ENCODE measurements at places on chromosomes 1 and 21.
A peak's percentile ranks its signal among the peaks of the same experiment; 100 is the strongest.

GRCh38 chr1:24936684-24937083, 6.6 kb upstream of the RUNX3 start:
- no peak for DNase-seq

DNA sequence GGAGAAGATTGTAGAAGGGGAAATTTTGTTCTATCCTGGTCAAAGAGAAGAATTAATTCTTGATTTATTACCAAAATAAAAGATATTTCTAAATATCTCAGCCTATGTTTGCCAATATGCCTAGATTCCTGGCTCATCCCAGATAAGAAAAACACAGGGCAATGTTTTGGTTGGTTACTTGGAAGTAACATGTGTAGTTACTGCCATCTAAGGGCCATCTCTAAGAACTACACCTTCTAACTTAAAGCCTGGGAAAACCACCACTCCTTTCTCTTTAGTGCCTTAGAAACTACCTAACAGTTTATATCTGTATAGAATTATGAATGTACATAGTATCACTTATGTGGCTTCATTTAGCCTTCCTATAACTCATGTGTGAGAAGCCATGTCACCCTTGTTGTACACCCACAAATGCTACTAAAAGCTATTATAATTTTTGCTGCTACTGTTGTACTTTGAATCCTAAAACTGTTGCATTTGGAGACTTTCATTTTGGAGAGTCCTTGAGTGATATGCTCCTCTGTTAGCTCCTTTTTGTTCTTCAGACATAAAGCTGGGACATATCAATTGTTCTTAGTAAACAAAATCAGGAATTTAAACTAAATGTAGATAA, 4.5 kb downstream of the AIM2 start:
- DNase-seq, result no peak

- no peak for DNase-seq
Measured at GRCh38 chr21:34305605-34306604, 57.9 kb upstream of the KCNE2 start.

DNA sequence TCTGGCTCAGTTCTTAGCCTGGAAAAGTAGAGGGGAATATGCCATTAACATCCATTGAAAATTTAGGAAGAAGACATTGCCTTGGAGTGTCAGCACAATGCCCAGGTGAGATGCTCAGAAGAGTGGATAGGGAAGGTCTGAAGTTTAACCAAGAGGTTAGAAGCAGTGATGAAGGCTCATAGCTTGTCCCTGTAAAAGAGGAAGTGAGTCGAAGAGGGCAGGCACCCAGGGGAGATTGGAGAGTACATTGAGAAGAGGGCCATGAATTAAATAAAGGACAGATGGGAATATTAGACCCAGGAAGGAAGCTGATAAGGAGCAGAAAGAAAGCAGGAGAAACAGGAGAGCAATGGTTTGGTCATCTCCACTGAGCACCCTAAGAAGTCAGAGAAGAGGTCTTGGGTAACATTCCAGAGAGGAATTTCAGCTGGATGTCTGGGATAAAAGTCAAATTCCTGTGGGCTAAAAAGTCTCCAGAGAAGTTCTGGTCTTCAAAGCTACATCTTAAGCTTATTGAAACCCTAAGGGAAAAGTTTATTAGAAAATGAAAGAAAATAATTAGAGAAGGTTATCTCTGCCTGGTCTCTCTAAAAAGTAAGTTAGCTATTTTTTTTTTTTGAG, 17.3 kb downstream of the C8B start:
- DNase-seq, result no peak

DNA sequence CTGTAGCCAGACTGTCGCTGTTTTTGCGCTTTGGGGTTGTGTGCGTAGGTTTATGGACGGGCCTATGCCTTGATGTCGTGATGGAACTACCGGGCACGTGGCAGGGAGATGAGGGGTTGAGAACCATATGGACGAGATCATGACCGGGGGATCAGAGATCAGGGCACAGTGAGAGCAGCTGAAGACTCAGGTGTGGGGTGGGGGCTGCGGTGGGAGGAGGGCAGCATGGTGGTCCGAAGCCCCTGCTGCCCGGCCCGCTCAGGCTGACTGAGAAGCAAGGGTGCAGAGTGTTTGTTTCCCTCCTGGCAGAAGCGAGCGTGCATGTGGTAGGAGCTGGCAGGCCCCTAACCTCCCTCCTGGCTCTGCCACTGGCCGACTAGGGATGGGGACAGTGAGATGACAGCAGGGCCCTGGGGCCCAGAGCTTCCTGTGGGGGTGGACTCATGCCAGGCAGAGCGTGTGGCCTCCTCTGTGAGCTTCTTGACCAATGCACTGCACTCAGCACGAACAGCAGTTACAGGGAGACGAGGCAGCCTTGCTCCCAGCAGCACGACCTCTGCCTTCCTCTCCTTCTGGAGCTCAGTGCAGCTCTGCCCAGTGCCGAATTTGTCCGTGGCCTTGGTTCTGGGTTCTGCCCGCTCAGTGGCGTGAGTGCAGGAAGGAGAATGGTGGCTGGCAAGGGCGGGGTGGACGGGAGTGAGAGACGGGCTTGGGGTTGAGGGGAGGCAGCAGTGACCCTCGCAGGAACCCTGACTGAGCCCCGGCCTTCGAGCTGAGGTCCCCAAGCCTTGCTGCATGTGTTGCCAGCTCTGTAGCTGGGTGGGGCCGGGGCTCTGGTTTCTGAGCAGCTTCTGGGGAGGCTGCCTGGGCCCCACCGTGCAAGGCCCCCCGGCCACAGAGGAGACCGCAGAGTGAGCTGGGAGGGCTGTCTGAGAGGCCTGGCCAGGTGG, 22.2 kb upstream of the LRRC3 start:
- DNase-seq, result no peak

DNA sequence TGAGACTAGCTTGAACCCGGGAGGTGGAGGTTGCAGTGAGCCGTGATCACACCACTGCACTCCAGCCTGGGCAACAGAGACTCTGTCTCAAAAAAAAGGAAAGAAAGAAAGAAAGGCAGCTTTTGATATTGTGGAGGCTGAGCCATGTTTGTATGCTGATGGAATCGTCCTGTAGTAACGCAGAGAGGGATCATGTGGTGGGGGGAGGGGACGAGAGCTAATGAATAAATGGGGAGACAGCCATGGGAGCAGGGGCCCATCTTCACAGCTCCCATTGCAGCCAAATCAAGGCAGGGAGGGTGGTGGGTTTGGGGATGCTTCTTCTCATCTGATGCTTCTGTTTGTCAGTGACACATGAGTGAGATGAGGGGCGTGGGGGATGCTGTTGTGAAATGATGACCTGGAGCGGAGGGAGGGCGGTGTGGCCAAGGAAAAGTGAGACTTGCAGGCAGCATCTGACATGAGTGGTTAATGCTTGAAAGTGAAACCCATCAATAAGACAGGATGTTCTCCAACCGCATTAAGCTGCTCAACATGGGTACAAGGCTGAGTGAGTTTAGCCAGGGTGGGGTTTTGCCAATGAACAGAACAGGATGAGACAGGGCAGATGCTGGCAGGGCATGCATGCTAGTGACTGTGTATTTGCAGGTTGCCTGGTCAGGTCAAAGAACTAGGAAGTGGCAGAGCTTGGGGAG, 16.7 kb downstream of the SPATA21 start:
- DNase-seq, result peak; percentile 58

- DNase-seq, result peak; percentile 11
Measured at GRCh38 chr1:221263831-221264767, 384.9 kb downstream of the HLX start.

GRCh38 chr1:42801832-42802473, 15.0 kb upstream of the ERMAP start:
- DNase-seq, result no peak

GRCh38 chr1:93601686-93602085, 80.0 kb downstream of the BCAR3 start:
- no peak for DNase-seq

GRCh38 chr1:49307457-49307856, 530.8 kb upstream of the BEND5 start:
- DNase-seq, result no peak

- DNase-seq, result no peak
Measured at GRCh38 chr1:215899901-215900300, 332.8 kb downstream of the KCTD3 start.

- DNase-seq, result no peak
Measured at GRCh38 chr1:202659974-202660373, 50.3 kb downstream of the SYT2 start.

- DNase-seq, result no peak
Measured at GRCh38 chr1:178530037-178530402, 17.1 kb downstream of the TEX35 start.

- DNase-seq, result peak; percentile 67
Measured at GRCh38 chr1:6246497-6247467, 2.8 kb downstream of the HES3 start.

DNA sequence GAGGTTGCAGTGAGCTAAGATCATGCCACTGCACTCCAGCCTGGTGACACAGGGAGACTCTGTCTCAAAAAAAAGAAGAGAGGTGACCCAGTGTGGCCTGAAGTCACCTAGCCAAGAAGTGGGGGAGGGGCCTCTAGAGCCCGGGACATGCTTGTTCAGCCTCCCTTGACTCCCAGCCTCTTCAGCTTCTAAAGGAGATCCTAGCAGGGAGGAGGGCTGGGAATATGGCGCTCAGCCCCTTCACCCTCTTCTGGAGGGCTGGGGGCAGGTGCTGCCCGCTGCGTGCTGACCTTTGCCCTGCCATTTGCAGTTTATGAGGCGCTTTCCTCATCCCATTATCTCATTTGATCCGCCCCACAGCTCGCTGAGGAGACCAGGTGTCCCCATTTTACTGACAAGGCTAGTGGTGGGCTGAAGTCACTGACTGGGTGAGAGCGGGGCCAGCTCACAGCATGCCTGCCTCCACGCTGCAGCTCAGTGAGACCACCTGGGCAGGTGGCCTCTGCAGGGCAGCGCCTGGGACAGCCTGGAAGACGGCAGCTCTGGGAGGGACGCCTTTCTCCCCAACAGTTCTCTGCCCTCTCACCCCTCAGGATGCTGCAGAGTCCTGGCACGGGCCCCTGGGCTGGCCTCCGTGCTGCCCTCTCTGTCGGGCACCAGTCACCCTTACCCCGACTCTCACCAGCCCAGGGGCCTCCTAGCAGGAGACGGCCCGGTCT, 7.5 kb downstream of the ELF3 start:
- no peak for DNase-seq

DNA sequence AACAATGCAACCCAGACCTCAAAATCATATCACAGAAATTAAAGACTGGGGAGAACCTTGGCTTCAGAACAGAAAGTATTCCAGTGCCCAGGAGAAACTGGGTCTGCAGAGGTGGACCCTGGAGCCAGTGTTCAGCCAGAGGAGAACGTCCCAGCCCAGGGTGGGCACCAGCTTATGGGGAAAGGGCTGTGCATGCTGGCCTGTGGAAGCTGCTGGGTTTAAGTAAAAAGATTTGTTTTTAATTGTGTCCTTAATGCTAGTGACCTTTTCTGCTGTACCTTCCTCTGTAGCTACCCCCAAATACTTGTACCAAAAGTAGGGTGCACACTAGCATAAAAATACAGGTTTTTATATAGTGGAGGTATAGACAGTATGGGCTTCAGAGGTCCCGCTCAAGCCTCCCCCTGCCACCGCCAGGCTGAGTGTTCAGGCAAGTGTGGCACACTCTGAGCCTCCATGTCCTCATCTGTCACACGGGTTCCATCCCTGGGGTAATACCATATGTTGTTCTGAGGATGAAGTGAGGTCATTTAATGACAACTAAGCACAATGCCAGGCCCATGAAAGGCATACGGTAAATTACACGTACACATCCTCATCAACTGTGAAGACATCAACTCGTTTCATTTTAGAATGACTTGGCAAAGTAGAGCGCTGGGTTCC, 47.0 kb downstream of the SLC37A1 start:
- no peak for DNase-seq

GRCh38 chr1:28540651-28541050, 12.2 kb upstream of the TRNAU1AP start:
- no peak for DNase-seq

DNA sequence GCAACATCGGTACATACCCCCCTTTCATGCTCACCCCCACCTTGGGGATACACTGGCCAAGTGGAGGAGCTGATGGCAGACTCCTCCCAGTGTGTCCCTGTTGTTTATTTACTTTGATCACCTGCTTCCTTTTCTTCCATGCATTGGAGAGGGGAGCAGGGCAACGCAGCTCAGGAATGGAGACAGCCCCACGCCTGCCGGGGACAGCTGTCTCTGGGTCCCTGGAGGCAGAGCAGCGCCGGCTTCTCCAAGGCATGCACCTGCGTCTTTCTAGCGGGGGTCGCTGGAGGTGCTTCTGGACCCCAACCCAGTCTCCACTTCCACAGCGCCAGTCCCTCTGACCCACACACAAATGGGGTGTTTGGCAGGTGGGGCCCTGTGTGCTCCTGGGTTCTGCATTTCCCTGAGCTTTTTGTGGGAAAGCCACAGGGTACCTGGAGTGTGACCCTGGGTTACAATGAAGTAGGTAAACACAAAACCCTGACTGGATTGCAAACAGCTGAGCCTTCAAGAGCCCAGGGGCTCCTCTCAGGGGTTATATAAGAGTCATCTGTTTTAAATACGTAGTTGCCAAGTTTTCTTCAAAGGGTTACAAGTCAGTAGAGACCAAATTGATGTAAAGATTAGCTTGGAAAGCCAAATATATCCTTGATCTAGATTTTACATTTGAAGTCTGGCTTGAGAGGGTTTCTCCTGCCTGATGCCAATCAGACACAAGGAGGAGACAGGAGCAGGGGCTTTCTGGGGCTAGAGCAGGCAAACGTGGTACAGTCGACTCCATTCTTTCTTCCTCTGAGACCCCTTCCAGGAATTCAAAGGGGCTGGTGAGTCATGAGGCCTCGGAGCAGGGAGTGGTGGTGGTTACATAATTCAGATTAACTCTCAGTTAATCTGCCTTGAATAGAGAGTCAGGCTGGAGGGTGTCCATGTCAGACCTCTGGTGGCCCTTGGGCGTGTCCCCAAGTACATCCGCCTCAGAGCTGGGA, 4.5 kb downstream of the AJAP1 start:
- no peak for DNase-seq

DNA sequence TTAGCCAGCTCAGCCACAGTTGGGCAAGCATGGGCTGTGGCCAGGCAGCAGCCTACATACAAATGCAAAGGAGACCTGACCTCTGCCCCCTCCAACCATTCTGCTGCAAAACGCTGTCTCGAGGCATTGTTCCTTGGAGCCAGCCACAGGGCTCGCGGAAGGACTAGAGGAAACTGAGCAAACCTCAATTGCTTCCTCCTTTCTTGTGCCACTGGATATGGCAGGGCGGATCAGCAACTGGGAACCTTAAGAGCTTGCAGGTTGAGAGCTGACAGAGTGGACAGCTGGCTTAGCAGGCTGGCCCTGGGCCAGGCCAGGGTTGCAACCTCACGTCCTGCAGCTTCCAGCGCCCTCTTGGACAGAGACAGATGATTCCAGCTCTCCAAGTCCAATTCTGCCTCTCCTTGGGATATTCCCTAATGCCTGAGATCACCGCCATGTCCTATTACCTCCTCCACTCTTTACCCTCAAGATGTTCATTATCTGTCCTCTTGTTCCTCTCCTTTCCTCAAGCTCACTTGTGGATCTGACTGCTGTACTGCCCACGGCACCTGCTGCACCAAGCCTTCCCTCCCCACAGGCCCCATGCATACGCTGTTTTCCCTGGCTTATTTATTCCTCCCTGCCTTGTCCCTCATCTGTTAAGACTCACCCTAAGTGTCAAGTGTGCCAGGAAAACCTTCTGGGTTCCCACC, 67.5 kb downstream of the SDC3 start:
- DNase-seq, result no peak

- no peak for DNase-seq
Measured at GRCh38 chr1:54485416-54485815, 62.6 kb upstream of the ACOT11 start.

- DNase-seq, result no peak
Measured at GRCh38 chr21:40809673-40810197, 37.2 kb downstream of the DSCAM start.

All from stimulated activated CD4-positive, alpha-beta T cell treated with anti-CD3 and anti-CD28 coated beads, Interleukin-15, amount 100 ng/mL, for 48 hours (primary cell).